ENCODE measurements at places on chromosomes 5 and 9.

- DNase-seq: no peak
Observed at GRCh38 chr5:155472780-155473179, 459.2 kb downstream of the KIF4B start.

DNA sequence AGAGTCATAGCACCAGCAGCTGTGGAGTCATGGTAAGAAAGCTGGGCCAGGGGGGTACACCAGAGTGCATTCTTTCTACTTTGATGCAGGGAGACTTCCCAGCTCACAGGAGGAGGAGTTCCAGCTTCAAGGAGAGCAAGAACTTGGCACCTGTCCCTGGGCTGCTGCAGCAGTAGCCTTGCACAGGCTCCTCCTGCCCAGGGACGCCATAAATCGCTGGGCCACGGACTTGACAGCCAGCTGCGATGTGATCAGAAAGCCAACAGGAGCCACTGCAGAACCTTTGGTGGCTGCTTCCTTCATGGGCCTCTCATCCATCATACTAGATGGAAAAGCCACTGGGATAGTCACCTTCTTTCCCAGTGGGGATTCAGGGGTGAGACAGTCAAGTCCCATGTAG, 234.7 kb downstream of the NMUR2 start:
- no peak for DNase-seq

- peak; percentile 50 for DNase-seq
Observed at GRCh38 chr5:138011991-138012390, 20.9 kb downstream of the FAM13B start.

- DNase-seq: peak; percentile 33
Observed at GRCh38 chr5:17455942-17456341, 42.1 kb upstream of the TAF11L2 start.

DNA sequence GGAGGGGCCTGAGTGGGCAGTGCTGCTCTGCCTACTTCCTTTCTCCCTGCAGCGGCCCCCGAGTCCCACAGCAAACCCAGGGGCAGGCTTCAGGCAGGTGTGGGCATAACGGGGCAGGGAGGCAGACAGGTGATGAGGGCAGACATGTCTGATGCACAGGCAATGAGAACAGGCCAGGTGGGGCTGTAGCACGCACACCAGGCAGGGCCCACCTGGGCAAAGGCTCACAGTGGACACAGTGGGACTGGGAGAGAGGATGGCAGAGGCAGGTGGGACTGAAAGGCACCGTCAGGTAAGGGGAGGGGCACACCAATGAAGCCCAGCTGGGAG, 5.8 kb downstream of the LTC4S start:
- no peak for DNase-seq

DNA sequence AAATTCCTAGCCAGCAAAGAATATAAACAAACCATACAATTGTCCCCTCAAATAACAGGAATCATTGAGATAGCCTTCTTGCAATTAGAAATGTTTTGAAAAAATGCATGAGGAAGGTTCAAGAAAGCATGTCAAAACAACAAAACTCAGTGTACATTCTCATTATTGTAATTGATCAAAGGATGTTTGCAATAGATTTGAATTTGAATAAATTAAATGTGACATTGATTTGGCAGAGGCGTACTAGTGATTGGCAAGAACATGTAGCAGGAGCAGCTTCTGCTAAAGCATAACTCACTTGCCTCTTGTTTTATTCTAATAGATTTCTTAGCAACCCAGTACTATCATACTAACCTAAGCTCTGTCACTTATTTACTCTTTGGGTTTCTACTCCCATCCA, 19.9 kb downstream of the SMIM15 start:
- DNase-seq: no peak

- DNase-seq: no peak
Observed at GRCh38 chr5:57358796-57359592, 123.6 kb downstream of the ACTBL2 start.

DNA sequence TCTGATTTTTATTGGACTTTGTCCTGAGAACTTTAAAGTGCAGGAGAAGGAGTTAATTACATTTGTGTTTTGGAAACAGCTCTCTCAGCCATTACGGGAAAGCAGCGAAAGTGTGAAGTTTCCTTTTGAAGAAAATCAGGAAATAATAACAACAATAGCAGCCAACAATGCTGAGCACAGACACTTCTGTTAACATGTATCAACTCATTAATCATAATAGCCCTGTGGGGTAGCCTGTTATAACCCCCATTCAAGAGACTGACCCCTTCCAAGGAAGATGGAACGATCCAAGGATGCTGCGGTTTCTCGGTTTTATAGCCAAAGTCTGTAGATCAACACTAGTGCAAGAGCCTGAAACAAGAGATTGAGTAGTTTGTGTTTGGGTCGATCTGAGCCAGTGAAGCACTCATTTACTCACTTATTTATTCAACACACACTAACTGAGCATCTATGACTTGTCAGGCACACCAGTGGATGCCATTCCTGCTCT, 195.5 kb downstream of the DRD1 start:
- no peak for DNase-seq

DNA sequence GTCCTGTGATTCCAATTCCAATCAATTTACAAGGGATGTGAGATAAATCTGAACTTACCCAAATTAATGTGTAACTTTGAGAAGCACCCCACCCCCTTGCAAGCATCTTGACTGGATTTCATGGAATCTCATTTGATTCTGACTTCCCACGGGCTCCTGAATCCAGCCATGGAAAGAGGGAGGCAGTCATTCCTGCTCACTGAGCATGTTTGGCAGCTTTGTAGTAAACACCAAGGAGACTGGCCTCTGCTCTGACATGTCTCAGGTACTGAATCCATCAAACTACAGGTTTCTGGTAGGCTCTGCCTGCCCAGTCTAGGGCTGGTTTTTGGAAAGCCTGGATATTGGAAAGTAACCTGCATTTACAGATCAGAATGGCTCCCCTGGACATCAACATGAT, 357.6 kb downstream of the ARHGEF28 start:
- no peak for DNase-seq

- DNase-seq: no peak
Observed at GRCh38 chr9:107973451-107973850, 483.9 kb upstream of the KLF4 start.
